Naive thymus-derived CD4-positive, alpha-beta T cell (primary cell): ENCODE measurements at places on chromosomes 13 and 19. TPM values are rescaled to one million over a fixed set of nuclear protein-coding genes. Genes with fewer than 3 reads are reported as not detected.

GRCh38 chr19:3283246-3283751, 58.8 kb downstream of the CELF5 start:
- DNase-seq = no peak

- no peak for DNase-seq
Observed at GRCh38 chr19:18765224-18765623, 25.9 kb downstream of the COMP start.

GRCh38 chr13:99370481-99371275, 63.5 kb upstream of the GPR183 start:
- DNase-seq = peak; percentile 54

DNA sequence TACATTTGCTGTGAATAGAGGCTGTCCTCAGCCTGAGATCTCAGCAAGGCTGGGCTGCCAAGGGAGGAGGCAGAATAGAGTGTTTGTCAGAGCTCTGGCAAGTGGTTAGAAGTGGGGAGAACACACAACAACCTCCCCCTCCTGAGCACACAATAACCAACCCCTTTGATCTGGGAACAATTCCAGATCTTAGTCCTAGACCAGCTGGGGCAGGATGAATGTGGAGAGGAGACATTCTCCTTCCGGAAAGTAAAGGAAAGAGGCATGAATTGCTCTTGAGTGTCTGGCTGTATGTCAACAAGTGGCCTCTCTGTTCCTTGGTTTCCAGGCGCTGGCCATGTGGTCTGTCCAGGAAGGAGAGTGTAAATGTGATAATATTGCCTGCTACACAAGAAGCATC, 114.9 kb upstream of the TMTC4 start:
- DNase-seq = no peak

DNA sequence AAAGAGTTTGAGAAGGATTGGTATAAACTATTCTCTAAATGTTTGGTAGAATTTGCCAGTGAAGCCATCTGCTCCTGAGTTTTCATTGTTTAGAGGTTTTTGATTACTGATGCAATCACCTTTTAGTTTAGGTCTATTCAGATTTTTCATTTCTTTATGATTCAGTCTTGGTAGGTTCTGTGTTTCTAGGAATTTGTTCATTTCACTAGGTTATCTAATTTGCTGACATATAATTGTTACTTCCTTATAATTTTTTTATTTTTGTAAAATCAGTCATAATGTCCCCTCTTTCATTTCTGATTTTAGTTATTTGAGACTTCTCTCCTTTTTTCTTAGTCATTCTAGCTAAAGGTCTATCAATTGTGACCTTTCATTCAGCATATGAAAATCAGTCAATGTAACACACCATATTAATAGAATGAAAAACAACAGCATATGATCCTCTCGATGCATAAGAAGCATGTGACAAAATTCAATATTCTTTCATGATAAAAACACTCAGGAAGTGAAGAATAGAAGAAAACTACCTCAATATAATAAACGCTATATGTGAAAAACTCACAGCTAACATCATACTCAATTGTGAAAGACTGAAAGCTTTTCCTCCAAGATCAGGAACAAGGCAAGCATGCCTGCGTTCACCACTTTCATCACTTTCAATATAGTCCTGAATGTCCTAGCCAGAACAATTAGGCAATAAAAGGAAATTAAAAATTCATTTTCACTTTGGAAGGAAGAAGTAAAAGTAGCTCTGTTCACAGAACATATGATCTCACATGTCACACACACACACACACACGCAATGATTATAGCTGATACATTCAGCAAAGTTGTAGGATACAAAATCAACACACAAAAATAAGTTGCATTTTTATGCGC, 149.1 kb downstream of the COG6 start:
- DNase-seq = no peak

The TEX26 gene
- polyA plus RNA-seq = not detected

The CYP4F3 gene
- polyA plus RNA-seq = not detected

- no peak for DNase-seq
Observed at GRCh38 chr13:65264066-65264465, 1966.1 kb downstream of the PCDH9 start.

DNA sequence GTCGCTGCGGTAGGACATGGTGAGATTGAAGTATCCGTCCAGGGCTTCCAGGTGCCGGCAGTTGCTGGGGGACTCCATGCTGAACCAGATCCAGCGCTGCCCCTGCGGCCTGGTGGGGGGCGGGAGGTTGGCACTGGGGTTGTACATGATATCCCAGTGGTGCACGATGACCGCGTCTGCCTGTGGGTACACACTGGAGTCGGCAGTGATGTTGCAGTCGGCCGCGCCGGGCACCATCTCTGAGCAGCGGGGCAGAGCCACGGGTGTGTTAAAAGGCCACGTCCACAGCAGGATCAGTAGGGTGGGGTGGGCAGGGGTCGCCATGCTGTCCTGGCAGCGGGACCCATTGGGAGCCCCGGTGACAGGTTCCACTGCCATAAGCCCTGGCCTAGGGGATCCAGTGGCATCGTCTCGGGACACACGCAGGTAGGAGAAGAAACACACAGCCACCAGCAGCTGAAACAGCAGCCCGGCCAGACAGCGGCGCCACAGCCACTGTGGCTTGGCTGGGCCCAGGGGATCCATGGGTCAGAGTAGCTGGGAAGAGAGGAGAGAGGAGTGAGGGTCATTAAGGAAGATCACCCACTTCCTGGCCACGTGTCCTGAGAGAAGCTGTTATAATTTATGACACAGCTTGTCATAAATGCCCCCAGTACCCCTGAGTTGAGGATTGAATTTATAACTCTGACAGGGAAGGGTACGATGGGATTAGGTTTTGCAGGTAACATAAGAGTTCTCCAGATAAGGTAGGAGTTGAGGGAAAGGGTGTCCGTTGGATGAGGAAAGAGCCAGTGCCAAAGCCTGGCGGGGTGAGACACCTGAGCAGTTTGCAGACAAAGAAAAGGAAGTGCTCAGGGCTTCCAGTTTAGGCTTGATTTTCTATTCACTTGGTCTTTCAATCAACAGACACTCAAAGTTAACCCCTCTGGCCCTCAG, 2.9 kb downstream of the FUT5 start:
- no peak for DNase-seq

The DIRAS1 gene
- not detected for polyA plus RNA-seq
